ENCODE measurements at places on chromosomes 7 and 10.

- DNase-seq, result no peak
Measured at GRCh38 chr10:109762555-109762954, 160.8 kb downstream of the XPNPEP1 start.

DNA sequence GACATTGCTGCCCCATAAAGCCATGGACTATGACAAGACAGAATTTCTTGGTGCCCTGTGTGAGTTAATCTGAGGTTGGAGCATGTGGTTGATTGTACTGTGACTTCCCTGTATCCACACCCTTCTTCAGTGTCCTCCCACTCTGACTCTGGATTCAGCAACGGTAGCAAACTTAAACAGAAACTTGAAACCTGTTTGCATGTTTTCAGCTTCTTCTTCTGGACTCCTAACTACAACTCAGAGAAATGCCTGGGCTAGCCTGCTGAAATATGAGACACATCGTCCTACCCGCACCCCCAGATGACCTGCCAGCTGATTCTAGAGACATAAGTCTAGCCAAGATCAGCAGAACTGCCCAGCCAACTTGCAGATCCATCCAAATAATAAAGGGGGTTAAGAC is 78.4 kb downstream of the IPMK start:
- DNase-seq, result peak; percentile 70

- DNase-seq, result no peak
Measured at GRCh38 chr7:35908331-35909216, 107.7 kb downstream of the SEPTIN7 start.

DNA sequence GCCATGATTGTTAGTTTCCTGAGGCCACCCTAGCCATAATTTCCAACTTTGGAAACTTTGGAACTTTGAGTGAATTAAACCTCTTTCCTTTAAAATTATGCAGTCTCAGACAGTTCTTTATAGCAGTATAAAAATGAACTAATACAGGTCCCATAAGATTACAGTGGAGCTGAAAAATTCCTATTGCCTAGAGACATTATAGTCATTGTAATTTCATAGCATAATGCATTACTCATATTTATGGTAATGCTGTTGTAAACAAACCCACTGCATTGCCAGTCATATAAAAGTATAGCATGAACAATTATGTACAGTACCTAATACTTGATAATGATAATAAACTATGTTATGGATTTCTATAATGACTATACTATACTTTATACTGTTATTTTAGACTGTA is 88.0 kb upstream of the TMEM229A start:
- DNase-seq, result no peak

GRCh38 chr7:70303780-70304179 is 705.5 kb downstream of the AUTS2 start:
- no peak for DNase-seq

DNA sequence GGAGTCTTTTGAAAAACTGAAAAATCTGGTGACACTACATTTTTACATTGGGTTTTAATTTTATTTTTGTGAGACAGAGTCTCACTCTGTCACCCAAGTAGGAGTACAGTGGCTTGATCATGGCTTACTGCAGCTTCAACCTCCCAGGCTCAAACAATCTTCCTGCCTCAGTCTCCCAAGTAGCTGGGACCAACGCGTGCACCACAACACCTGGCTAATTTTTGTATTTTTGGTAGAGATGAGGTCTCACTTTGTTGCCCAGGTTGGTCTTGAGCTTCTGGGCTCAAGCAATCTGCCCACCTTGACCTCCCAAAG is 11.5 kb downstream of the MPLKIP start:
- no peak for DNase-seq

- DNase-seq, result no peak
Measured at GRCh38 chr7:47942132-47942531, 6.1 kb downstream of the PKD1L1 start.

DNA sequence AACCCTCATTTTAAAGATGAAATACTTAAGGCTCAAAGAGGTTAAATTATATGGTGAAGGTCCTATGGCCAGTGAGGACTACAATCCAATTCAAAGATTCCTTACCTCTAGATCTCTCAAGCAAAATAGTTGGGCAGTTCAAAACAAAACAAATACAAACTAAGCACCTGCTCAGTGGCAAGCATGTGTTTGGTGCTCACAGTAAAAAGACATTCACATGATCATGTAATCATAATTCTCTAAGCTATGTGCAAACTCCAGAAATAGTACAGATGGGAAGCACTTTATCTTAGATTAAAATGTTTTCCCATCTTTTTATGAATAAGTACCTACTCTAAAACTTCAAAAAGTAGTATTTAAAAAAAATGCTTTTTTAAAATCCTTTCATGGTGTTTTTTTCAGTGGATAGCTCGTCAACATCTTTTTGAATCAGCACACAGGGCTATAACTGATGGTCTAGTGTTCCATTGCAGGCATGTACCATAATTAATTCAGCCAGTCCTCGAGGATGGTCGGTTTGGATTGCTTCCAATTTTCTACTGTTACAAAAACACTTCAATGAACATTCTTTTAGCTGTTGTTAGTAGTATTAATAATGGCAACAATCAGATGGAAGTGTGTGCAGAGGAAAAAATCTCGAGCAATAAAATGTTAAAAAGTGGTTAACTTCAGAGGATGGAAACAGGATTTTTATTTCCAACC is 58.4 kb downstream of the CHCHD3 start:
- no peak for DNase-seq

DNA sequence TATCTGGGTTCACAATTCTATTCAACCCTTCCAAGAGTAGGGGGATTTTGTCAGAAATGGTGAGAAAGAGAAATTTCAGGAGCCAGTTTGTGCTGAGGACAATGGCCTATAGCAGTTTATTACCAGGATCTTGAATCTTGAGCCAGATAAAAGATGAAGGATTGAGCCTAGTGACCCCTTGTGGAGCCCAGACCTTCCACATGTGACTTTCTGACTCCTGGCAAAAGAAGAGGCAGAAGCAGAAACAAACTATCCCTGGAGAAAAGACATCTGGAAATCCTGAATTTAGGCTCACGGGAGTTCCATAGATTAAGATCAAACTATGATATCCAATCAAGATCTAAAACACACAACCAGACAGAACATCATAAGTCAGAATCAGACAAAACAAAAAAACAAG is 60.9 kb upstream of the CHRM2 start:
- DNase-seq, result no peak

GRCh38 chr7:43377196-43377960 is 205.5 kb upstream of the STK17A start:
- no peak for DNase-seq

GRCh38 chr10:17647326-17647725 is 3.4 kb downstream of the STAM start:
- no peak for DNase-seq

DNA sequence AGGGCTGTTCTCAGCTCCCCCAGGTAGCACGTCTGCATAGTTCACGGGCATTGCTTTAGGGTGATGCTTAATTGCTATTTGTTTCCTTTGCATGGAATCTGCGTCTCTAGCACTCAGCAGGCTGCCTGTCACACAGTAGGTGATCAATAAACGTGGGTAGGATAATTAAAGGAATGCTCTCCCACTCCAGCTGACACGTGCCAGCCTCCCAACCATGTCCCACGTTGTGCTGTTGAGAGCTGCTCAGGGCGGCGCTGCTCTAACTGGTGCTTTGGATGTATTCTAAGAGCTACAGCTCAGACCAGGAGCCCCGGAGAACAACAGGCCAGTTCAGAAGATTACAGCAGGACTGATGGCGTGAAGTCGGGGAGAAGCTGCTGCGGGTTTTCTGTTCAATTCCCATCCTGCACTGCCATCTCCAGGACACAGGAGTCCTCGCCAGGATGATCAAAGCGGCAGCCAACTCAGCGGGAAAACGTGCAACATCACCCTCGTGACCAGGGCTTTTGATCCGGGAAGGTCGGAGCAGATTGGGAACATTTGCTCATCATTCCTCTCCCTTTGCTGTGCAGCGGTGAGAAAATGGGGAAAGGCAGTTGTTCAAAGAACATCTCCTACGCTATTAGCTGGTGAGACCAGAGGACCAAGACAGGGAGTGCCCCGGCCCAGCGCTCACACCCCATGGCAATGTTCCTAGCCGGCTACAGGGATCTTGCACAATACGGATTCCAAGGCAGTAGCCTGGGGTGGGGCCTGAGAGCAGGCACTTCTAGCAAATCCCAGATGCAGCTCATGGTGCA is 50.5 kb upstream of the FOXK1 start:
- DNase-seq, result peak; percentile 97
